Small intestine (tissue), 16 donors: ENCODE measurements at places on chromosomes 12 and 14.

DNA sequence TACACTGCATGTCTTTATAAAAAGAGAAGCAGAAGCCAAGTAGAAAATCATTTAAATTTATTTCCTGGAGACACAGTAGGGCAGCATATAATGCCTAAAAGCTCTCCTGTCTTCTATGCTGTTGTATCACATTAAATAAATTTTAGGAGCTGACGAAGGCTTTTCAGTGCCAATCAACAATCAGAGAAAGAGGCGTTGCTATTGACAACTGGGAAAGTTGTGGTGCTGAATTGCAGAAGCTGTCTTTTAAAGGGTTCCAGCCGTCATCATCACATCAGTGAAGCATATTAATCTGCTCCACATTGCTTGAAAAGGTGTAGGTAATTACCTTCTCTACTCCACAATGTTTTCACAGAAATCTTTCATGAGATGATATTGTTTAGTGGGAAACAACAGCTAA is 103.9 kb downstream of the FSCB start:
- no peak for DNase-seq

- DNase-seq: no peak
These were observed 30.4 kb downstream of the DENND5B start for GRCh38 chr12:31560516-31560915.

GRCh38 chr14:69267492-69267891 is 7.5 kb downstream of the GALNT16 start:
- peak; percentile 36 for DNase-seq

- no peak for DNase-seq
These were observed 196.2 kb upstream of the NUDT4 start for GRCh38 chr12:93181409-93181965.

DNA sequence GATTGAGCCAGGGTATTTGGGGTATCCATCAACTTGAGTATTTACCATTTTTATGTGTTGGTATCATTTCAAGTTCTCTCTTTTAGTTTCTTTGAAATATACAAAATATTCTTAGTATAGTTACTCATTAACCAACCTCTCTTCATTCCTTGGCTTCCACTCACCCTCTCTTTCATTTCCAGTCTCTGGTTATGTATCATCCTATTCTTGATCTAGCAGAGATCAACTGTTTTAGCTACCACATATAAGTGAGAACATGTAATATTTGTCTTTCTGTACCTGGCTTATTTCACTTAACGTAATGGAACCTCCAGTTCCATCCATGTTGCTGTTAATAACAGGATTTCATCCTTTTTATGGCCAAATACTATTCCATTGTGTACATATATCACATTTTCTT is 86.9 kb downstream of the DACT1 start:
- DNase-seq: no peak

- DNase-seq: no peak
These were observed 41.4 kb upstream of the PPFIA2 start for GRCh38 chr12:81800298-81801148.

DNA sequence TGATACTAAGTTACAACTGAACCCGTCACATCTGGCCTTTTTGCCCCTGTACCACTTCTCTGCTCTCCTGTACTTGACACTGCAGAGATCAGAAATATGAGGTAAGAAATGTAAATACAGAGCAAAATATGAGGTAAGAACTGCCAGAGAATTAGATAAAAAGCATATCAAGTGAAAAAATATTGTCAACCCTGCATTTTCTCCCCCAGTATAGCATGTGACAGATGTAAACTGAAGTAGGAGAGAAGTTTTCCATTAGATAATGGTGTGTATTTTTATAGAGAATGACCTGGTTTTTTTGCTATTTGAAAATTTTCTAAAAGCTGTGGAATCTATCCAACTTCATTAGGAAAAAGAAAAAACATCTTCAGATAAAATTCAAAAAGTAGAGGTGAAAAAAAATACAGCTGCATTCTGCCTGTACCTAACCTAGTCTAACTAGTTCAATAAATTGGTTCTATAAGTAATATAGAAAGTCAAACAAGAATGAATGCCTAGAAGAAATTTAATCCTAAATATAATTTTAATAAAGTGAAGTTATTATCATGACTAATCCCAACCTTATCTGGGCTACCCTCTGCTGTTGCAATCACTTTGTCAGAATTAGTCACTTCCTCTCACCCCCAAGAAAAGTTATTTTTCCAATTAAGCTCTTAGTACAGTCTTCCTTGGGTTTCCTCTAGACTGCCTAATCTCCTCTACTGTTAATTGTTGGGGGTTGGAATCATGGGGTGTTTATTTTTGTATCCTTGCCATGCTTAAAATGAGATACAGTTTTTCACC is 210.0 kb downstream of the RASSF9 start:
- no peak for DNase-seq

GRCh38 chr12:53191096-53191884 is 10.6 kb upstream of the CSAD start:
- DNase-seq: no peak

- no peak for DNase-seq
These were observed at the start of gene TMEM132D for GRCh38 chr12:129903956-129904829. Gene TMEM132D (minus strand): TSS chr12:129904025.

- DNase-seq: no peak
These were observed 118.1 kb downstream of the RERGL start for GRCh38 chr12:17971850-17972249.

GRCh38 chr14:99133636-99134515 is 138.1 kb downstream of the BCL11B start:
- no peak for DNase-seq

DNA sequence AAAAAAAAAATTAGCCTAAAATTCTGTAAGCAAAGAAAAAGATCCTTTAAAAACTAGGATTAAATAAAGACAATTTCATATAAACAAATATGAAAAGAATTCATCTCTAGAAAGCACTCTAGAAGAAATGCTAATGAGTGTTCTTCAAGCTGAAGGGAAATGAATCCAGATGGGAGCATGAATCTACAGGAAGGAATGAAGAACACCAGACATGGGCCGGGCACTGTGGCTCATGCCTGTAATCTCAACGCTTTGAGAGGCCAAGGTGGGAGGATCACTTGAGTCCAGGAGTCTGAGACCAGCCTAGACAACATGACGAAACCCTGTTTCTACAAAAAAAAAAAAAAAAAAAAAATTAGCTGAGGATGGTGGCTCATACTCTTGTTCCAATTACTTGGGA is 297.2 kb downstream of the FBXL14 start:
- no peak for DNase-seq

DNA sequence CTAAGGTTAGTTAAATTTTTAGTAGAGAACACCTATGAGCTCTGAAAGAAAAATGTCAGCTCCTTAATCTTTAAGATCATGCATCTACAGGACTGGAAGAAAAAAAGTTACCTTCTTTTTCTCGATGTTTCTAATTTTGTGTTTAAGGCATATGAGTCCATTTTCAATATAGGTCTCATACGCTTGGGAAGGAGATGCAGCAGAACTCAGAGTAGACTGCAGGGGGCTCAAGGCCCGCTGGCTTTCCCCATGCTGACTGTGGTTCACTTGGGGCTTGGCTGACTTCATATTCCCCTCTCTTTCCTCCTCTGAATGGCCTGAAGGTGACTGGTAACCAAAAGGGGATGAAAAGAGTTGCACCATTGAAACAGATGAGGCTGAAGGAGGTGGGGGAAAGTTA is 1.5 kb downstream of the CAPRIN2 start:
- DNase-seq: no peak

DNA sequence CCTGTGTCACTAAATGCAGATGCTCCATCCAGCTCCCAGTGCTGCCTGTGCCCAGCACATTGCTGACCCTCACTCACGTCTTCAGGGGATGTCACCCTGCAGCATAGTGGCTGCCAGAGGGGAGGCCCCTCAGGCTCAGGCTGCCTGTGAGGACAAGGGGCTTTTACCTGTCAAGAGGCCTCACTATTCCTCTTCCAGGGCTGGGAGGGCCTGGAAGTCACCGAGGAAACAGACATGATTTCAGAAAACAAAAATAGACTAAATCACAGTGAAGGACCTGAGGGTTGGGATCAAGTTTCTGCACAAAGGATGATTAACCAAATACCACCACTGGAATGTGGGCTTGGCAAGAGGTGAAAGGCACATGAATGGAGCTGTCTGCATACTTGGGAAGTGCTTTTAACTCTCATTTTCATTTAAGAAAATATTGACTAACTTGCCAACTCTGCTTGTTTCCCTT is 1202.3 kb downstream of the BCL11B start:
- no peak for DNase-seq

DNA sequence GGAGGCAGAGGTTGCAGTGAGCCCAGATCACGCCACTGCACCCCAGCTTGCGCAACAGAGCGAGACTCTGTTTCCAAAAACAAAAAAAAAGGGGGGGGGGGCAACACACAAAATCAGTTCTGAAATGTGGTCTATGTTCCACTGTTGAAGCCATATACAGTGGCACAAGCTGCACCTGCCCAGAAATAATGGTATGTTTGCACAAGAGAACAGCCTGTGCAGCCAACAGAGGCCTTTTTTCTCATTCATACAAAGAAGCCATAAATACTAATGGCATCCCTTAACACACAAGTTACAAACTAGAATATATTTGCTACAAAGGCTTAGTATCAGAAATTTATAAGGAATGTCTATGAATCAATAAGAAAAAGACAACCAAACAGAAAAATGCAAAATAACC is 37.1 kb downstream of the ITPR2 start:
- no peak for DNase-seq

DNA sequence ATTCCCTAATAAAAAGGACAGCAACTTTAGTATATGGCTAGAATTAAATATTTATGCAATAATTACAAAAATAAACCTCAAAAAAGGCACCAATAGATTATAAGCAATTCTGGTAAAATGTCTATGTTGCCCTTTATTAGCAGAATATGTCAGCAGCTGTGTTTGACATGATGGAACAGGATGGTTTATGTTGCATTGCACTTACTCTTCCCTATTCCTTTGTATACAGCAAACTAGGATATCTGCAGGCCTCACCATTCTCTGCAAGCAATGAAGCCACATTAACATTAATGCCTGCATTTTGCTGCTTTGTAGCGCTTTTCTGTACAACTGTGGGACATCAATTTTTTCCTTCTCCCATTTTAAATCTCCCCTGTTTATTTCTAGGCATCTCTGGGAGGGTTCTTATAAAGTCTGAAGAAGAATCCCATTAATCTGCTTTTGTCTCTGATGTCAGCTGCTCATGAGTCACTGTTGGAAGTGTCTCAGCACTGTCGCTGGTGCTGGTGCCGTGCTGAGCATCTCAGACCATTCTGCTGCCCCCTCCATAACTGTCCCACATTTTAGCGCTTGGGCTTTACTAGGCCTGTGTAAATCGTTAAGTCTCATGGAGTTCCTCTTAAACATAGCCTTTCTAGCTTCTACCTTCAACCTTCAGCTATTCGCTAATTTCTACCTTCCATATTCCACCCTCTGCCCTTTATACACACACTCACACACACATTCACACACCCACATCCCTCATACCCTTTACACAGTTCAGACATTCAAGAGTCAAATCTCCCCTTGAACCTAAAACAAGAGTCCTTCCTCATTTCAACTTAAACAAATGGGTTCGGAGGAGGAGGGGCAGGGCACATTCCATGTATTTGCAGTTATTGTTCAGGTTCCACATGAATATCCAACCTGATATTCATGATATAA is 64.4 kb upstream of the TRHDE start:
- DNase-seq: no peak
